ENCODE measurements at places on chromosomes 12 and 14. TPM values are rescaled to one million over a fixed set of nuclear protein-coding genes. Genes with fewer than 3 reads are reported as not detected.

DNA sequence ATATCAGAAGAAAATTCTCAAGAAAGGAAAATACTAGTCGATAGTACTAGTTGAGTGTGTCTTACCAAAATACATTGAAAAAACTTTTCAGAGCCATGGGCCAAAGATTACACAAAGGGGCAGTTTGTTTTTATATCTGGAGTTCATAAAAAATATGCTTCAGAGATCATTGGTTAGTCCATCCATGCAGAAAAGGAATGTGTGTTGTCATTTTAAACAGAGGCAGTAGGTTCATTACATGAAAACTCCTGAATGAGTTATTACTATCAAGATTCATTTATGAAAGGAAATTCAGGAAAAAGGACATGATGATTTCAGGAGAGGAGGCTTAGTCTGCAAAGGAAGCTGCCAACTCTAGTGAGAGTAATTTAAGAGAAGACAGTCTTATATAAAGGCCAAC is 354.8 kb downstream of the AEBP2 start:
- H3K36me3 ChIP-seq, result no peaks in the 10 kb centered on the region
- H3K4me1 ChIP-seq, result no peaks in the 10 kb centered on the region
- H3K27me3 ChIP-seq, result no peaks in the 10 kb centered on the region

DNA sequence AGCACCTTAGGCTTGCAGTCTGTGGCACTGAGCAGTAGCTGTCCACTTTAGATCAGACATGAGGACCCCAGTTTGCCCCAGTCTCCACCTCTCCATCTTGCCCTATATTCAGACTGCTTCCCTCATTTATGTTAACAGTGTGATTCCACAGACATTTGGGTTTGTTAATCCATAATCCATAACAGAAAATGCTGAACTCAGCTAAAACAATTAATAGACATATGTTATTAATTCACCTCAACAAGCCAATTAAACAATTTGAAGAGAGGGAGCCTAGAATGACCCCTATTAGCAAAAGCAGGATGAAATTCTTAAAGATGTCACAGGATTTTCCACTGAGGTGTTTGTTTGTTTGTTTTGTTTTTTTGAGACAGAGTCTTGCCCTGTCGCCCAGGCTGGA is 9.1 kb downstream of the CDKL1 start:
- H3K27me3 ChIP-seq, result no peaks in the 10 kb centered on the region
- DNase-seq, result no peak
- H3K4me1 ChIP-seq, result peaks cover 5% of the 10 kb centered on the region
- no peak overlapping the region for H3K4me3 ChIP-seq
- H3K36me3 ChIP-seq, result no peaks in the 10 kb centered on the region

DNA sequence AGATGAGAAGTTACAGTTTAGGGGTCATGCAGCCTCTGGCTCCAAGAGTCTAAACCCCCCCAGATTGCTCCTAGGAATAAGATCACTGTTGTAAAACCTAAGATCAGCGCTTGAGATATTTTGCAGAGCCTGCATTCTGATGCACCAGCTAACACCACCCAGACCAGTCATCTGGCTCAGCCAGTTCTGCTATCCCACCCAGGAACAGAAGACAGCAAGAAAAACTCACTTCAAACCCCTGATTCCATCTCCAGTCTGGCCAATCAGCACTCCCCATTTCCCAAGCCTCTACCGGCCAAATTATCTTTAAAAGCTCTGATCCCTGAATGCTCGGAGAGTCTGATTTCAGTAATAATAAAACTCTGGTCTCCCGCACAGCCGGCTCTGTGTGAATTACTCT is 158.6 kb downstream of the ZNF664 start:
- H3K4me3 ChIP-seq, result no peak overlapping the region
- no peak for DNase-seq
- no peaks in the 10 kb centered on the region for H3K4me1 ChIP-seq
- no peak overlapping the region for H3K27ac ChIP-seq
- no peaks in the 10 kb centered on the region for H3K27me3 ChIP-seq

PLD4 gene
- total RNA-seq, result 2.8 TPM

DNA sequence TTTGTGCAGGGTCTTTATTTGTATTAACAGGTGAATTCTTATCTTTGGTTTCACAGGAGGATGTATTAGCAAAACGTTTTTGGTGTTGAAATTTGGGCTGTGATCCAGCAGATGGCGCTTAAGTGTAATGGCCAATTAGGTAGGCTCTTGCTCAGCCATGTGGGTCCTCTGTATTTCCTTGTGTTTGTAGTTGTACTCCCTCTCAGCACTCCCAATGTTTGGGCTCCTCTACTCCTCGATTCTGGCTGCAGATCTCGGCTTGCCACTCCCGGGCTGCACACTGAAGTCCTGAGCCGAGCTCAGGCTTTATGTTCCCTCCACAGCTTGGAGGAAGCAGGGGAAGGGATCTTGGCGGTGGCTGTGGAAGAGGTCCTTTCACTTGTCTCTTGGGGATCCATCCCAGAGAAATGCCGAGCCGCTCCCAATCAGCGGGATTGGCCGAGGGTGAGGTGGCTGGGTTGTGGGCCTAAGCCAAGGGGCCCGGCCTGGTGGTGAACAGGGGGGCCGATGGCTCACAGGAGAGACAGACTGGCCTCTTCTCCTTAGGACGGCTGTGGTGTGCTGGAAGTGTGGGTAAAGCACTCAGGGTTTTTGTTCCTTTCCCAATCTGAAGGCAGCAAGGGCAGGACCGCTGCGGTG is 133.7 kb downstream of the AEBP2 start:
- H3K4me3 ChIP-seq, result no peak overlapping the region
- H3K27me3 ChIP-seq, result no peaks in the 10 kb centered on the region
- DNase-seq, result no peak
- peaks cover 9% of the 10 kb centered on the region for H3K4me1 ChIP-seq
- H3K27ac ChIP-seq, result no peak overlapping the region
- H3K36me3 ChIP-seq, result no peaks in the 10 kb centered on the region

DNA sequence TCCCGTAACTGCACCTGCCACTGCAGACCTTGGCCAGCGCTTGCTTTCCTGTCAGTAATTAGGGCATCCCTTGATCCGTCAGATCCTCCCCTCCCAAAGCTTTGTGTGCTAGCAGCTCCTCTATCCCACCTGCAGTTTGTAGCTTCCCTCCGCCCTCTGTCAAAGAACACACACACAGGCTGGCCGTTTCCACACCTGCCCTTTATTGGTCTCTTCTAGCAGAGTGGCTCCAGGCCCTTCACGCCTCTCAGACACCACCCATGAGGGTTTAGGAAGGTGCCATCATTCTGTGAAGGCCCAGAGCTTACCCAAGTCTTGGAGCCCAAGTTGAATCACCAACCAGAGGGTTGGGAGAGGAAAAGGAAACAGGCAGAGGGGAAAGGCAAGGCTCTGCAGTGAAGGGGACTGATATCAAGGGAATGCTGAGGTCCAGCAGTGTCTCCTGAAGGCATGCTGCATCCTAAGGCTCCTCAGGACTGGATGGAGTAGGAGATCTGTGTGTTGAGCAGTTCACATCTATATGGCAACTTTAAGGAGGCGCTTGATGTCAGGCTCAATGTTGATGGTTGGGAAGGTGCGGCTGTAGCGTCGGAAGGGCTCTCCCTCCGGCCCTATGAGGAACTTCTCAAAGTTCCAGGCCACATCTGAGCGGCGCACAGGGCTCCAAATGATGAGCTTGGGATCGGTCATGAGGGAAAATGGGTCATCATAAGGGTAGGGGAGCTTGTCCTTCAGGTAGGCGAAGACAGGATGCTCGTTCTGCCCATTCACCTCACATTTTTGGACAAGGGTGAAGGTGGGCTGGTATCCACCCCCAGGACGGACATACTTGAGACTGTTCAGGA is 3.4 kb downstream of the GPX2 start:
- DNase-seq, result no peak
- no peak overlapping the region for H3K27ac ChIP-seq
- H3K4me3 ChIP-seq, result no peak overlapping the region
- no peaks in the 10 kb centered on the region for H3K36me3 ChIP-seq
- no peaks in the 10 kb centered on the region for H3K27me3 ChIP-seq
- H3K4me1 ChIP-seq, result peaks cover 14% of the 10 kb centered on the region

DNA sequence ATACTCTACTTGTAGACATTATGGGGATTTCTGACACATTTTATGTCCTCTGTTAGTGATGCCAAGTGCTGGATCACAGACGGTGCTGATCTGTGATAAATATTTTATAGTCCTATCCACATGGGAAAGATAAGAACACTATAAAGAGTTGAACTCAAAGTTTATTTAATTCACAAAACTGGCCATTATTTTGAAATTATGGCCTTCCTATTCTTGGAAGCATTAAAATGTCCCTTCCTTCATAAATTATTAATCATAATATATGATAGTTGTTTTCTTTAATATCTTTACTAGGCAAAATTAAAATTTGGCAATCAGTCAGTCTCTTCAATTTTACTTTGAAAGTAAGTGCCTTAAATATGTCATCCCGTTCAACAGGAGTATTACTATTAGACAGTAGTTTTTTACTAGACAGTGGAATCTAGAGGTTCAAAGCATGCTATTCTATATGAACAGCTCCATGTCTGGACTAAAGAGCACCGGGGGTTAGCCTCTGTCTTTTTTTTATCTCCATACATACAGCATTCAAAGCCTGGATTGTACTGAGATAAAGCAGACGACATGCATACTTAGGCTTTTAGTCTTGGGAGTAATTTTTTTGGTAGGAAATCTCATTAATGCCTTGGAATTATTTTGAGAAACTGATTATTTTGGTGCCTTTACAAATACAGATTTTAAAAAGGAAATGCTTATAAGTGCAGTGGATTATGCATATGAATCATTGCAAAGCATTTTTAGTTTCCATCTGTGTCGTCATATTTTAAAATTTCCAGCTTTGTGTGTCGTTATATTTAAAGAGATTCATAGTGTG is 306.1 kb upstream of the RGS6 start:
- no peaks in the 10 kb centered on the region for H3K27me3 ChIP-seq
- no peaks in the 10 kb centered on the region for H3K4me1 ChIP-seq
- H3K36me3 ChIP-seq, result no peaks in the 10 kb centered on the region

DNA sequence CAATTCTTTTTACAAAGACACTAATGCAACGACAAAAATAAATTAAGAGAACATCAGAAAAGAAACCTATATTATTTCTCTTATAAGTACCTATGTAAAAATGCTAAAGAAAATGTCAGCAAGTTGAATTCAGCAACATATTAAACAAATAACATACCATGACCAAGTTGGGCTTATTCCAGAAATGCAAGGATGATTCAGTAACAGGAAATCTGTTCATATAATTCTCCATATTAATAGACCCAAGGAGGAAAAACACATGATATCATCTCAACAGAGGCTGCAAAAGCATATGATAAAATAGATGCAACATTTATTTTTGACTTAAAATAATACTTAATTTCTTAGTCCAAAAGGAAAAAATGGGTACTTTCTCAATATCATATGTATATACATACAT is 25.1 kb upstream of the GPHB5 start:
- no peak overlapping the region for H3K4me3 ChIP-seq
- no peak overlapping the region for H3K27ac ChIP-seq
- no peaks in the 10 kb centered on the region for H3K27me3 ChIP-seq
- no peaks in the 10 kb centered on the region for H3K4me1 ChIP-seq

- no peaks in the 10 kb centered on the region for H3K27me3 ChIP-seq
- H3K27ac ChIP-seq, result no peak overlapping the region
- H3K4me3 ChIP-seq, result no peak overlapping the region
- H3K36me3 ChIP-seq, result no peaks in the 10 kb centered on the region
Measured at GRCh38 chr14:74324931-74325361, 22.2 kb upstream of the ABCD4 start.

DNA sequence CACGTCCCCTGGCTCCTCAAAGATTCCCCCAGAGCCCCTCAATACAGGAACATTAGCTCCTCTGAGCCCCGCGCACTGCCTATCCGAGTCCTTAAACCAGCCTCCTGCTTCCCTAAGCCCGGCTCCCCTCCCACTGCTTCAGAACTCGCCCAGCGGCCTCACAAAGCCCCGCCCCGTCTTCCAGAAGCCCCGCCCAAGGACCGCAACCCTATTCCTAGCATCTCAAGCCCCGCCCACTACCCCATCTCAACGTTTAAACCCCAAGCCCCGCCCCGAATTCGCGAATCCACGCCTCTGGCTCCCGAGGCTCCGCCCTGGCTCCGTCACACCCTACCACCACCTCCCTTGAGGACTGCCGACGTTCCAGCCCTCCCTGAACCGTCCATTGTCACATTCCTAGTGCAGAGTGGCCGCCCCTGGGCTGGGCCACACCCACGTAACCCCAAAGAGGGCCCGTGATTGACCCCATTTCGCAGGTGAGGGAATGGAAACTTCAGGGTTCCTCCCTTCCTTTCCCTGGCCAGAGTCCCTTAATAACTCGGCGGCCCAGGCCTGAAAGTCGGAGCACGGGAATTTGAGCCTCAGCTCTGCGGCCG is 646 bp upstream of the CORO1C start:
- DNase-seq, result peak; percentile 100
- peak overlapping the region; percentile 82 for H3K4me3 ChIP-seq
- H3K36me3 ChIP-seq, result no peaks in the 10 kb centered on the region
- H3K4me1 ChIP-seq, result no peaks in the 10 kb centered on the region
- H3K27ac ChIP-seq, result peak overlapping the region; percentile 91

DNA sequence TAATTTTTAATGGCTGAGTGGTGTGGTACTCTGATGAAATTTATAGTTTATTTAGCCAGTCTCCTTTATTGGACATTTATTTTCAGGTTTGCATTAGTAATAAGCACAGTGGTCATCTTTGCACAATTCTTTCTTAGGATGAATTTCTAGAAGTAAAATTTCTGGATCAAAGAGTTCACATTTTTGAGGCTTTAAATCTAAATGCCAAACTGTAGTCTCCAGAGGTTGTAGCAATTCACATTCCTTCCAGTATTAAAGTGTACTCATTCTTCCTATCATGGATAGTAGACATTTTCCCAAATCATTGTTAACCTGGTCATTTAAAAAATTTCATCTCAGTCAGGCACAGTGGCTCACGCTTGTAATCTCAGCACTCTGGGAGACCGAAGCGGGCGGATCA is 24.8 kb downstream of the SLC39A9 start:
- no peaks in the 10 kb centered on the region for H3K36me3 ChIP-seq
- no peaks in the 10 kb centered on the region for H3K27me3 ChIP-seq
- no peak overlapping the region for H3K4me3 ChIP-seq
- H3K27ac ChIP-seq, result no peak overlapping the region

- no peak overlapping the region for H3K27ac ChIP-seq
- no peak overlapping the region for H3K4me3 ChIP-seq
- H3K36me3 ChIP-seq, result no peaks in the 10 kb centered on the region
- H3K4me1 ChIP-seq, result no peaks in the 10 kb centered on the region
- H3K27me3 ChIP-seq, result no peaks in the 10 kb centered on the region
Measured at GRCh38 chr12:85920324-85920947, 46.3 kb downstream of the NTS start.

DNA sequence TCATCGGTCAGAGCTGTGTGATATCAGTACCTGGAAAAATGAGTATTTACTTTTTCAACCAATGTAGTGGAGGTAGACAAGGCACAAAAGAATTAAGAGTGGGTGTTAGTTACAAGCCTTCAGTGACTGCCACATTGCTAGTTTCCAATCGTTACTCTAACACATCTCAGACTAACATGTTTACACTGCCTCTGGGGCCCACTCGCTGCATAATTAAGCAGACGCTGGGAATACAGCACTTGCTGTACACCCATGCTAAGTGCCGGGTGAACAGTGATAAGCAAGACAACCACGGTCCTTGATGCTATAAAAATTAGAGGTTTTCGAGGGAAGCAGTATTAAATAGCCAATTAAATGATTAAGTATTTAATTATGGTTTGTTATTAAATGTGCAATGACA is 1147.6 kb downstream of the AACS start:
- no peaks in the 10 kb centered on the region for H3K27me3 ChIP-seq
- DNase-seq, result no peak
- no peaks in the 10 kb centered on the region for H3K4me1 ChIP-seq
- H3K36me3 ChIP-seq, result no peaks in the 10 kb centered on the region

GRCh38 chr12:6321905-6322304 is 11.4 kb downstream of the PLEKHG6 start:
- H3K36me3 ChIP-seq, result no peaks in the 10 kb centered on the region
- no peak overlapping the region for H3K27ac ChIP-seq
- no peaks in the 10 kb centered on the region for H3K27me3 ChIP-seq
- DNase-seq, result no peak

NR4A1 gene
- 748 TPM for total RNA-seq

FCF1 gene
- 43.1 TPM for total RNA-seq

TAS2R42 gene
- total RNA-seq, result not detected
